ENCODE measurements at places on chromosomes 2 and 18.

- DNase-seq = no peak
Observed at GRCh38 chr2:137947728-137948336, 16.4 kb upstream of the HNMT start.

GRCh38 chr18:25097057-25097456 lies 254.9 kb downstream of the ZNF521 start:
- DNase-seq = no peak

GRCh38 chr2:132671151-132671835 lies 1.3 kb upstream of the LYPD1 start:
- no peak for DNase-seq

GRCh38 chr18:3015851-3016250 lies 2.9 kb upstream of the LPIN2 start:
- no peak for DNase-seq

- DNase-seq = no peak
Observed at GRCh38 chr2:217729421-217730053, 273.3 kb downstream of the TNS1 start.

GRCh38 chr2:102505290-102505689 lies 32.3 kb downstream of the SLC9A4 start:
- no peak for DNase-seq

GRCh38 chr2:88123975-88124917 lies 3.6 kb downstream of the FABP1 start:
- no peak for DNase-seq

DNA sequence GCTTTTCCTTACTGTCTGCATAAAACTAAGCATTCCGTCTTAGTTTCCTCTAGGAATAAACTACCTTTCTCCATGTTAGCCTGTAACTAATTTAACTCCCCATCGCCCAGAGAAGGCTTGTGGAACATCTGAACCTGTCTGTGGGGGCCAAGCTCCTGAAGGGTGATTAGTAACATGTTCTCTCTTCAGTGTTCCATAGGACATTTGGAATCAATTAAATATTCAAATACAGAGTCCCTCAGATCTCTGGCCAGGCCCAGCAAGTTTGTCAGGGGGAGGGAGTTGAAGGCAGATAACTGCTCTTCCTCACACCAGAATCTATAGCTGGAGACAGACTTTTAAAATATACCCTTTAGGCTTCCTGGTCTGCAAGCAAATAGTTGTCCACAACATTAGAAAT lies 8.8 kb downstream of the RDH14 start:
- DNase-seq = no peak

DNA sequence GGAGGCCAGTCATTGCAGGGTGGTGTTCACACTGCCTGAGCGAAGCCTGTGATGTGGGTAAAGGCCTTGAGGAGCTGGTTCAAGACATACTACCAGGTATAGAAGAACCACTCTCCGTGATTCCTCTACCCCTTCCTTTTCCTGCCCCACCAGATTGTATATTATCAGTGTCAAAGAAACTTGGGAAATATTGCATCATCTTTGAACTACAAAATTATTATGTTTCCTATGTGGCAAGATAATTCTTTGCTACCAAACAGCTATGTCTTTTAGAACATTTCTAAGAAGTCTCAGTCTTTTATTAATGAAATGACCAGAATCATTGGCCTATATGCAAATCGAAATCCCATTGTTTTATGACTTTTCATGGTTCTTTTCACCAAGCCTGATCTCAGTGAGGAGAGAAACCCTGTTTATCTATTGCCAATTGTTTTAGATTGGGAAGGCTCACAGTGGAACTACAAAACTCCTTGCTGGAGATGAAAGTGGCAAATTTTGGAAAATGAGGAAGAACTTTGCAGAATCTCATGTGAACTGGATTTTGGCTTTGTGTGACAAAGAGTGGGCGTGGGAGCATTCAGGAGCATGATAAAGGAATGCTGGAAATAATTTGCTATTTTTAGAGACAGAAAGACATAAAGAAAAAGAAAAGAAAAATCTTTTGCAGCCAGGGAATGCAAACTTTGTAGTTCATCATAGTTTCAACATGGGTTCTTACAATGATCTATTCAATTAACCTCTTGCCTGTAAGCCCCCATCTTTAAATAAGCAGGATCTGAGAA lies 286.9 kb downstream of the INSIG2 start:
- no peak for DNase-seq

DNA sequence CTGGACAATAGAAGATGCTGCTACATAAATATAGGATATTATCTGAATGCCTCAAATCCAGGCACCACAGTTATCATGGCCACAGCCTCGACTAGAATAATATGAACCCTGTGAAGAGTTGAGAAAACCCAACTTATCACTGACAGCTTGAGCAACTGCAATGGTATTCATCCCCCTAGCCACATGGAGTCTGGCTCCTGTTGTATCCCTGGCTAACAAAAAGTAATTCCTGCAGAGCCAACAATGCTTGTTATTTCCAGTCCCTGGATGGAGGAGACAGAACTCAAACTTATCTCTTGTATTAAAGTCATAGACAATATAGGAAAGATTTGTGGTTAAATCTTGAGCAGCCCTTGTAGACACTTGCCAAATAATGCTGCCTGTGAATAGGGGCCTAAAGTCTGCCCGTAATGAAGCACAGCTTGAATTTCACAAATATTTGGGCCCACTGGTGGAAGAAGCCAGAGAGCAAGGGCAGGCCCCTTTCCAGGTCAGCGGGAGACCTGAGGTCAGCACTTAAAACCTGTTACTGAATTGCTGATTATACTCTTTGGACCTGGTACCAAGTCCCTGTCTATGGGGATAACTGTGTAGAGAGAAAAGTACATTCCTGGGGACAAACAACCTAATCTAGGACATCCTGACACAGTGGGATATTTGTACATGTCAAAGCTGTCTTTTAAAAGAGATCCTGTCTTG lies 28.4 kb upstream of the SUCLG1 start:
- DNase-seq = no peak

All from T-helper 2 cell (primary cell).